Right forelimb (tissue), 1 donor: ENCODE measurements at places on chromosomes 7 and 10.

- DNase-seq: no peak
Observed at GRCh38 chr10:5034588-5034987, 30.9 kb upstream of the AKR1C2 start.

- DNase-seq: no peak
Observed at GRCh38 chr7:97748482-97748881, 16.6 kb downstream of the TAC1 start.

- DNase-seq: peak; percentile 36
Observed at GRCh38 chr7:155574556-155575290, 28.4 kb upstream of the CNPY1 start.

DNA sequence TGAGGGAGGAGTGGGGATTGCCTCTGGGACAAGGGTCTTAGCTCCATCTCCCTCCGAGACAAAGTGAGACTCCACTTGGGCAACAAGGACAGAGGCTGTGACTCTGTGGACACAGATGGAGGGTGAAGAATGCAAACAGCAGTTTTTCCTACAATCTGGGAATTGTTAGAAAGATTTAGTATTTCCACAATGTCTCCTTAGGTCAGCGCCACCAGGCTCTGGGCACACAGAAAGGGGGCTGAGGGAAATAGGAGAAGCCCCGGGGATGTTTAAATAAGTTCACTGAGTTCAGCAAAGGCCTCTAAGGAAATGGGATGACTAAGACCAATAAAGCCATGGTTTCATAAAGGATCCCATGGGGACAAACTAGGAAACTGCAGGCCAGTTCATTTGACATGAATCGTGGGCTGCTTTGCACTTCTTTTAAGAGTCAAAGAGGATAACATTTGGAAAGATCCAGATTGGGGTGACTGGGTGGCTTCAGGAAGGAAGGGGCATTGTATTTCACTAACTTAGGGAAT is 219.8 kb upstream of the GLI3 start:
- no peak for DNase-seq

- no peak for DNase-seq
Observed at GRCh38 chr7:156442516-156442915, 198.1 kb upstream of the RNF32 start.

DNA sequence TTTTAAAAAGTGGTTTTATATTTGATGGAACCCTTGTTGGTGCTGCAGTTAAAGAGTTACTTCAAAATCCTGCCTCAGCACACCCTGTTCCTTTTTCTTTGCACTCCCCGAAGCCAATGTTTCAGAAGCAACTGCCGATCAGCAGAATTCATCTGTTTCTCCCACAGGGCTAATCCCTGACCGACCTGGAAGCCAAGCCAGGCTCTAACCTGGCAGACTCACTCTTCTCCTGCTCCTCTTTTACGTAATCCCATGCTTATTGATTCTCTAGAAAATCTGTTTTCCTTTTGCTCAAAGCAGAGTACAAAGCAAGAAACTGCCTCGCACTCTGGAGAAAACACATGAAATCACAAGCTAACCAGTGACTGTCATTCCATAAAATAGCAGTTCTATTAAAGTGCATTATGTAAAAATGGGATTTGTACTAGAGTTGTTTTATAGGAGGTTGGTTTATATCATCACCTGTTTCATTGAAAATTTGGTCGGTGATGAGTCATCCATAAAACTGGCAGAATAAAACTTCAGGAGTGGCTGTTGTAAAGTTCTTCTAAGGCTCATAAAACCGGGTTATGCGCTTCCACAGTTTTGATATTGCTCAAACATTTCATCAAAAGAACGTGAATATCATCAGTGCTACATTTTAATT is 99.9 kb downstream of the CNTNAP2 start:
- no peak for DNase-seq

DNA sequence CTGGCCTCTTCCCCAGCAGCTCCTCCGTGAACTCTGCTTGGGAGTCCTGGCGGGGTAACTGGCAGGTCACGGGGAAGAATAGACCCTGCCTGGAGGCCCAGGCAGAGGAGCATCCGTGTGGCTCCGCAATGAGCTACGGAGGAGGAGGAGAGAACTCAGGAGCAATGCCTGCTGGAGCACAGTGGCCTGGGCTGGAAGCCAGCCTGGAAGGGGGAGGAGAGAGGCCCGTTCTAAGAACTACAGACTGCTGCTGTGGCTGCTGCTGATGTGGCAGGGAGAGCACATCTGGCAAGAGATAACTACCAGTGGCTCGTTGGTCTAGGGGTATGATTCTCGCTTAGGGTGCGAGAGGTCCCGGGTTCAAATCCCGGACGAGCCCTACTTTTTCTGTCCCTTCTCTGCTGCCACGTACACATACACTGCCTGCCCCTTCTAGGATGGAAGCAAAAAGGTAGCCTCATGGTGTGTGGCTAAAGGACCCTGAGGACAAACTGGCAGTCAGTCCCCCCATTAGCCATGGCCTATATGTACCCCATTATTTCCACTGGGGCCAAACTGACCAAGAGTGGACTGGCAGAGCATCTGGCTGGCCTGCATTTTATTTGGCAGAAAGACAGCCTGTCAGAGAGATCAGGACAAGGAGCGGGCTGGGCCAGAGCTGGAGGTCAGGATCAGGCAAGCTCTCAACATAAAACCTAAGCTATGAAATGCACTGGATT is 7.7 kb upstream of the OPN1SW start:
- DNase-seq: peak; percentile 92

DNA sequence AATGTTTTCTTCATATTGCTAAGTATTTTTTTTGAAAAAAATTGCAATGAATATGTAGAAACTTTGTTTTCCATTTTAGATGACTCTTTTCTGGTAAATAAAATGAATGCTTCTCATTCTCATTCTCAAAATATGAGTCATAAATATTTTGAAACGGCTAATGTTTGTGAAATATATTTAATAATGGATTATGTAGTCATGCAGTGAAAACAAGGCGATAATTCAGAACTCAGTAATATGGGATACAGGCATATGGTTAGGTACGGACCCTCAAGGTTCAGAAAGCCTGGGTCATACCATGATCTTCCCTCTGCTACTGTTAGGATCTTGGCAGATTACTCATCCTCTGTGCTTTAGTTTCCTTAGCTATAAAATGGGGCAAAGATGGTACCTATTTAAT is 46.2 kb upstream of the SLC39A12 start:
- no peak for DNase-seq

DNA sequence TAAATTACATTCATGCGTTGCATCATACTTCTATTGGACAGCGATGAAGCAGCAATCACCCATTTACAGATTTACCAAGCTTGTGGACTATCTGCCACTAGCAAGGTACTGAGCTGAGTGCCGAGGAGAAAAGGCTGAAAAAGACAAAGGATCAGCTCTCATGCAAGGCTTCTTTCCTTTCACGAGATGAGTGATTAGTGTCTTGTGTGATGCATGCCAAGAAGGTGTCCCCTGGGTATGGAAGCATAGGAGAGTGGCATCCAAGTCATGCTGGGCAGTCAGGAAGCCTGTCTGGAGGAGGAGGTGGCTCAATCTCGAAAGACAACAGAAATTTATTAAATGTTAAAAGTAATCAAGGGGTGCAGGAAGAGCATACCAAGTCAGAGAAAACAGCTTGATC is 40.9 kb downstream of the ACSM6 start:
- DNase-seq: no peak

GRCh38 chr7:117143066-117143465 is 179.8 kb downstream of the WNT2 start:
- DNase-seq: no peak

- DNase-seq: no peak
Observed at GRCh38 chr7:44956157-44956766, 22.6 kb downstream of the MYO1G start.

DNA sequence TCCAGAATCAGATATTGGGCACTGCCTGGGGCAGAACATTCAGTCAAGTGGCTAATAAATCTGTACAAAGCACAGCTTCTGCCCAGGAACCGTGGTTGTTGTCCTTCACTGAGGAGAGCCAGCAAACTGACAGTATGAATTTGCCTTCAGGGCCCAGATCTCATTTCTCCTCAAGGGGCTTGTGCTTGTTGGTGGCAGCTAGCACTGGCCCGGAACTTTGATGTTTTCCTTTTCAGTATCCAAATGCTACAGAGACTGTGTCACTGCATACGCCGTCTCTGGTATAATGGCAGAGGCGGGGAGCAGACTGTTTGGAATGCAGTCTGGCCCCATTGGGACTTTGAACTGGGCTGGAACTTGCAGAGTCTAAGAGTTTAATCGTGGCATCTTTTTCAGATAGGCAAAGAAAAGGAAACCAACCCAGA is 30.4 kb upstream of the ADD3 start:
- DNase-seq: no peak

DNA sequence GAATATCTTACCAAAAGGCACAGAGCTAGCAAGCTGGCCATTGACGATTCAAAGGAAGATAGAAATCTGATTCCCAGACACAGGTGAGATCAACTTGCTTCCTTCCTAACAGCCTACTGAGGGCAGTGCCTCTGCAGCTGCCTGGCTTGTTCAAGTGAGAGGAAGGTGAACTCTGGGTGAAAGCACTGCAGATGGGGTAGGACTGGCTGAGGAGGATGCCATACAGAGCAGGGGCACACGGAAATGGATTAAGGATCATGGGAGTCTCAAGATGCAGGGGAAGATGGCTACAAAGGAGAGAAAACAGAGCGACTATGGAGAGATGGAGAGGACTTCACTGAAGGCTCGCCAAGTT is 34.4 kb upstream of the GPAM start:
- DNase-seq: no peak

DNA sequence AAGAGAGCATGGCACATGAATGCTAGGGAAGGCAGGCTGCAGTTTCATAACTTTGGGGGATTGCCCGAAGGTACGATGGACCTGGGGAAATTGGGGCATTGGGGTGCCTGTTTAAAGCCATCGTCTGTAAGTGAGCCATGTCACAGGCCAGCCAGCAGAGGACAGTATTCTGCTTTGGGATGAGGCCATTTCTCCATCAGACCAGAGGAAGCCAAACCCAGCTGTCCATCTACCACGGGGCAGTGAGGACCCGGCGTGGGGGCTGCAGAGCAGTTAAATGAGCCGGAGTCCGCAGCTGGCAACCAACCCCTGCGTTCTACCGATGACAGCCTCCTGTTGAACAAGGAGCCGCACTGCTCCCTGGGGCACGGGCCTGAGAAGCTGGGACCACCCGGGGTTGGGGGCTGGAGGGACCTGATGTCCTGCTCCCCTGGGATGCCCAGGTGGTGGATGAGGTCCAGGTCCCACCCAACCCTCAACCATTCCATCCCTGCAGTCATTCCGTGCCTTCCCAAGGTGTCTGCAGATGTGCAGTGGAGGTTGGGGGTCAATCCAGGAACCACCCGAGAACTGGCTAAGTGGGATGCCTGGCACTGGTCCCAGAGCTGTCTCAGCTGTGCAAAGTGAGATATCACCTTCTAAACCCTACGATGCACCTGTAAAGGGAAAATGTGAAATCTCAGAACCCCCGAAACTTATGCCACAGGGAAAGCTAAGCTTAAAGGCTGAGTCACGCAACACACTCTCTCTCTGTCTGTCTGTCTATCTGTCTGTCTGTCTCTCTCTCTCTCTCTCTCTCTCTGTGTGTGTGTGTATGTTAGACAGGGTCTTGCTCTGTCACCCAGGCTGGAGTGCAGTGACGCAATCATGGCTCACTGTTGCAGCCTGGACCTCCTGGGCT is 12.1 kb upstream of the RHBDD2 start:
- no peak for DNase-seq

- no peak for DNase-seq
Observed at GRCh38 chr7:53657586-53657985, 622.2 kb downstream of the POM121L12 start.

GRCh38 chr7:129950191-129950932 is 2.4 kb downstream of the UBE2H start:
- no peak for DNase-seq

- no peak for DNase-seq
Observed at GRCh38 chr7:105691082-105691679, 109.9 kb upstream of the EFCAB10 start.
